Stimulated activated CD4-positive, alpha-beta T cell treated with anti-CD3 and anti-CD28 coated beads, TNF-alpha, amount 100 ng/mL, for 1 hour (primary cell): ENCODE measurements at places on chromosomes 4 and X.

GRCh38 chrX:135087867-135088266, 32.5 kb downstream of the ETDB start:
- no peak for DNase-seq

DNA sequence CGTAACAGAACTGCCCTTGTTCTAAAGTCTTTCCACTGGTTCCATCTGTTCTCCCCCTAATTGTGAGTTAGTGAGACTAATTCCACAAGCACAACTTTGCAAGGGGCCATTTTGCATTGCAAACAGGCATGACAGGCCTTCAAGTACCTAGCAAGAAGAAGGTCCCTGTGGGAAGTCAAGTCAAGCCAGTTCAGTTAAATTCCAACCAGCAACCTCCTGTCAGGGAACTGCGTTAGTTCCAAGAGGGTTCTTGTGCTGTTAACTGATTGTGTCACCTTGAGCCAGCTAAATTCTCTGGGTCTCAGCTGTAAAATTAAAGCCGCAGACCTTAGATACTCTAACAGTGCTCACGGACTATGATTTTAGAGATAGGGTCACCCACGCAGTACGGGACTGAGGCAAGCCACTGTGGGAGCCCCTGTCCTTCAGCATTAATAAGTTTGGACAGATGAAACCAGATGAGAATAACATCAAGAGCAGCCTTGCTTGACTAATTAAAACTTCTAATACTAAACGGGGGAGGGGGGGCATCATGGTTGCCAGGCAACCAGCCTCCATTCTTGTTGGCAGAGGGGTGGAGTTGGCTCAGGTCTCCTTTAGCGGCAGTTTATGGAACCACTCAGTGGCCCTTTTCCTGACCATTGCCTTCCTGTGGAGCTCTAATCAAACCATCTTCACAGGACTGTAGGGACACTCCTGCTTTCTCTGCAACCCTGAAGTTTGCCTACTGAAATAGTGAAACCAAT, 24.1 kb upstream of the TMEM150C start:
- no peak for DNase-seq

GRCh38 chr4:4289597-4289940, 385 bp downstream of the LYAR start:
- DNase-seq = no peak

- DNase-seq = no peak
These were observed 25.2 kb upstream of the GK start for GRCh38 chrX:30627818-30628652.

DNA sequence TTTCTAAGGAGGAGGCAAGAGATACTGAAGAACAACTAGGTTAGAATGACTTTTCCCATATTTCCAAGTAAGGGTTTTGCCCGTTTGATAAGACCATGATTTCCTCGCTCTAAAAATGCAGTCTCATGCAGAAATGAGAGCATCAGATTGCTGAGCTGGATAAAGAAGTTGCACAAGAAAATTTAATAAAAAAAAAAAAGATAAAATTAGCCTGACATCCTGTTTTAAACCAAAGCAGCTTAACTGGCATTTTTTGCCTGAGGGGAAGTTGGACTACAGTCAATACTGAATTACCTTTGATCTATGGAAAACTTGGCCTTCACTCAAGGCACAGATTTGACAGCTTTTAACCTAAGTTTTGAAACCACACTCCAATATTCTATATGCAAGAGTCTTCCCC, 208.4 kb downstream of the GASK1B start:
- no peak for DNase-seq

DNA sequence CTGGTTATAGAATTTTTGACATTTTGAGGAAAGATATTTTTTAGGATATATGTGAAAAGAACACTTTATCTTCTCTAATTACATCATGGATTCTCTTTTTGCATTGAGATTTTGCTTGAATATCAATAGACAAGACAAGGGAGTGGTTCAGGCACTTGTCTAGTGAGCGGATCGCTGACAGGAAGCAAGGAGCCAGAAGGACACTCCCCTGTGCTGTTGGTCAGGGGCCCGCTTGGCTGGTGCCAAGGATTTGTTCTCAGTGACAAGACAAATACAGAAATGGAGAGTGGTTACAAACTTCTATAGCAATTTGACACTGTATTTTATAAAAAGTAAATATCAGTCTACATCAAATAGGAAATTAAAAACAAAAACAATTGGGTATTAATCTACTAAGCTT, 60.0 kb downstream of the SLC9B1 start:
- DNase-seq = no peak

GRCh38 chr4:1316537-1317168, 27.0 kb downstream of the MAEA start:
- no peak for DNase-seq

- no peak for DNase-seq
These were observed 176.8 kb downstream of the SCFD2 start for GRCh38 chr4:53189011-53189410.

- no peak for DNase-seq
These were observed 1.0 kb downstream of the GAB3 start for GRCh38 chrX:154749856-154750255.

GRCh38 chr4:16070203-16070602, 13.6 kb downstream of the PROM1 start:
- DNase-seq = no peak

DNA sequence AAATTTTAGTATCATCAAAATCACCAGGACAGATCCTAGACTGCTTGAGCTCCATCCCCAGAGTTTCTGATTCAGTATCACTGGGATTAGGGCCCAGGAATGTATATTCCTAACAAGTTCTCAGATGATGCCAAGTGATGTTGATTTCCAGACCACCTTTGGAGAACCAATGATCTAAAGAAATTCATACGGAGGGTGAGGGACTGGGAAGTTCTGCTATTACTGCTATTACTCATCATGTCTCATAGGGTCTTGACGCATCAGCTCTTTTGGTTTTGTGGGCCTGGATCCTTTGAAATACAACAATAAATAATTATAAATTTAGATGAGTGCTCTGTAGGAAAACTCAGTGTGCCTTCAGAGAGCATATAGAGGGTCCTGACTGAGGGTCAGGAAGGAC, 59.8 kb upstream of the LGI2 start:
- DNase-seq = no peak

- DNase-seq = no peak
These were observed 218.3 kb downstream of the PTTG2 start for GRCh38 chr4:38178392-38178995.

- DNase-seq = no peak
These were observed 73.2 kb downstream of the ENOX2 start for GRCh38 chrX:130829526-130830515.

GRCh38 chr4:176090115-176090514, 24.5 kb downstream of the WDR17 start:
- no peak for DNase-seq

DNA sequence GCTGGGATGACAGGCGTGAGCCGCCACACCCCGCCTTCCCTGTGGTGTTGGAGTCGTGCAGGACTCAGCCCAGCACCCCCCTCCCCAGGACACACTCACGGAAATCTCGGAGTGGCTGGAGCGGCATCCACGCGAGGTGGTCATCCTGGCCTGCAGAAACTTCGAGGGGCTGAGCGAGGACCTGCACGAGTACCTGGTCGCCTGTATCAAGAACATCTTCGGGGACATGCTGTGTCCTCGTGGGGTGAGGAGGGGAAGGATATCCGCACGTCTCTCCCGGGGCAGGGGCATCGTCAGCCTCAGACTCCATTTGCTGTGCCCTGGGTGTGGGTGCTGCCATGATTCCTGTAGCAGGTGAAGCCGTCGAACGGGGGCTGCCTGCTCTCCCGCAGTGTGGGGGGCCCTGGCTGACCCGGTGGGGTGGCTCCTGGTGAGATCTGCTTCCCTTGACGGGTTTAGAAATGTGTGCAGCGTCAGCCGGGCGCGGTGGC, 10.3 kb downstream of the PLCXD1 start:
- DNase-seq = no peak

DNA sequence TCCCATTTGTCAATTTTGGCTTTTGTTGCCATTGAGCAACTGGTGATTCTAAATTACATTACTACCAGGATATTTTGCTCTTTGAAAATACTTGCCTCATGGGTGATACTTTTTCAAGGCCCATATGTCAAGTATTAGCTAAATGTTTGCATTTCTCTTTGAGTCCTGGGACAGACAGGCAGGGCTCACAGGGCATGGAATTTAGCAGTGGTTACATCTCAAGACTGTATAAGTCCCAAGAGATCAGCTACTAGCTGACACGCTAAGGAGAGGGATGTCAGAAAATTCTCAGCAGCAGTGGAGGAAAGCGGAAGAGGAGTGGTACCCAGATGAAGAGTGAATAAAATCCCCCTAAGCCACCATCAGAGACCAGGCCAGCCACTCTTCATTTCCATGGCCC, 224.9 kb downstream of the FRMPD4 start:
- DNase-seq = no peak

GRCh38 chr4:175646802-175647201, 165.3 kb downstream of the GPM6A start:
- DNase-seq = no peak

GRCh38 chr4:113290666-113291065, 241.2 kb downstream of the ANK2 start:
- DNase-seq = no peak

- DNase-seq = no peak
These were observed 88.6 kb downstream of the CHRNA9 start for GRCh38 chr4:40423735-40424134.

- no peak for DNase-seq
These were observed 29.5 kb downstream of the CXXC4 start for GRCh38 chr4:104465201-104465600.

DNA sequence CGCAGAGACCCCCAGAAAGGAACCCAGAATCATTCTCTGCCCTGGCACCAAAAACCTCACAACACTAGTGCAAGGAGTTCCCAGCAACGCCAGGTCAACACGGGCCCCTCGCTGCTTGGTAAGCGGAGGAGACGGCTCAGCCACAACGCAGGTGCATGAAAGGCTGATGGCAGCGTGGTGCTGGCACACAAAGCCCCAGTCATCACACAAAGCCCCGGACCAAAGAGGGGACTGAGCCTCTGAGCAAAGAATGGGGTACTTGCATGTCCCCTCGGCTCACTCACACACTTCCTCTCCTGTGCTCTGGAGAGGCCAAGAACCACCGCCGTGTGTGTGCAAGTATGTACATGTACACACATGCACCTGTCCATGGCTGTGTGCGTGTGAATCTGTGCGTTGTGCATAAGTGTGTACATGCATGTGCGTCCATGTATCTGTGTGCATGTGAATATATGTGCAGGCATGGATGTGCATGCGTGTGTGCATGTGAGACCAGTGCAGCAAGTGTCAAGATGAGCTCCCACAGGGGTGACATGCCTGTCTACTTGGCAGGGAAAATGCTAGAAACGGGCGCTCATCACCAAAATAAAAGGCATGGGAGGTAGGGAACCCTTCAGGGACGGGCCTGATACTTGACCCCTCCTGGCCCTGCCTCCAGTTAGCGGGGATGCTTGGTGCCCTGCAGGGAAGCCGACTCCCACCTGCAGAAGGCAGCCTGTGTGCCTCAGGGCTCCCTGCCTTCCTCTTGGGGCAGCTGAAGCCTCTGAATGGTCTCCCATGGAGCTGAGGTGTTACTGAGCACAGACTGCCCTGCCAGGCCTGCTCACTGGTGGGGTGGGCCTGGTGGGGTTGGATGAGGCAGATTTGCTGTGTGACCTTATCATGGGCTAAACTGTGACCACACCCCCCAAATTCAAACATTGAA, 60.4 kb downstream of the ZFYVE28 start:
- no peak for DNase-seq

DNA sequence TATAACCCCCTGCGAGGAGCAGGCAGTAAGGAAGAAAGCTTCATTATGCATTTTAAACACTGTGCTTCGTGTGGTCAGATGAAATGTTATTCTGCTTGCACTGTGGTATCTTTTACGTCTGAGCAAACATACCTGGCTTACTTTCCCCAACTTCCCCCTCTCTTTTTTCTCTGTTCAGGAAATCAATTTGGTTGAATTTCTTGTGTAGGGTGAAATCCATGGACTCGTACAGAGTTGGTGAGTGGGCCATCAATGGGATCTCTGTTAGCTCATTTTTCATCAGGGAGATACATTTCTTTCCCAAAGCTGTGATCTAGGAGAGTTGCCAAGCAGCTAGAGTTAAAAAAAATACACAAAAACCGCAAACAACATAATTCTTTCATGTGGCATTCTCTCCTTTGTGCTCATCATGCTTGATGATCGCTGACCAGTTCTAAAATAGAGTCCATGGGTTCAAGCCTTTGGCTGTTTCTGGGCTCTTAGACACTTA, 98.5 kb downstream of the FRAS1 start:
- no peak for DNase-seq

DNA sequence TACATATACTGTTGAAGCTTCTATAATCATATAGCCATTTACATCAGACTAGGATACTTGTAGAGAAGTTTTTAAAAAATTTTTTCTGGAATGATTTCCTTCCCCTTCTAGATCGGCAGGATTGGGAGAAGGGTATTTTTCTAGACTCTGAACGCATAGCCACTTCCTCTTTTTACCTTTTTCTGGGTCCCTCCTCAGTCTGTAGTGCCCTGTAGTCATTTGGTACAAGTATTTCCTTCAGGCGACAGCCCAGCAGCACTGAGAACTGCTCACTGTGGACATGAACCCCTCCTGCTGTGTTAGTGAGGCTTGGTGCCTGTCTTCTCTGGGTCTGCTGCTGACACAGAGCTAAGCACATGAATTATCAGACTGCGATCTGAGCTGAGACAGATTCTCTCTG, 255.4 kb downstream of the ARHGAP10 start:
- DNase-seq = no peak

DNA sequence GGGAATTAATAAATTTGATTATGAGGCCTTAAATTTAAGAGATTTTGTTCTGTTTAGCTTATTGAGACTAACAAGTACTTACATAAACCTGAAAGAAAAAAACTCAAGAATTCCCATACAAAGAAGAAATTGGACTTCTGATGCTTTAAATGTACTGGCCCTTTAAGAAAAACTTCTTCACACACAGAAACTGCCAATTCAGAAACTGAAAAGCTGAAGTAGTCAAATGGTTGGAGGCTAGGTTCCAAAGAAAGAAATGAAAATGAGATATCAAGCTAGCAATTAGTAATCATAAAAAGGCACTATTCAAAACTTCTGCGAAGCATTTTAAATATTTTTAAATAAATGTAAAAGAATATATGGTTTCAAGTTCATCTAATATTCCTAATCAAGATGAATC, 151.3 kb downstream of the THOC2 start:
- DNase-seq = no peak

- no peak for DNase-seq
These were observed 633.4 kb upstream of the AADAT start for GRCh38 chr4:170723171-170723570.

- no peak for DNase-seq
These were observed 72.4 kb upstream of the NR3C2 start for GRCh38 chr4:148514581-148514980.

GRCh38 chrX:31165241-31166035, 93.6 kb upstream of the FTHL17 start:
- DNase-seq = no peak

- DNase-seq = no peak
These were observed 1006.0 kb upstream of the DIAPH2 start for GRCh38 chrX:95678679-95679078.

- DNase-seq = no peak
These were observed 15.1 kb upstream of the FABP2 start for GRCh38 chr4:119337010-119337409.

DNA sequence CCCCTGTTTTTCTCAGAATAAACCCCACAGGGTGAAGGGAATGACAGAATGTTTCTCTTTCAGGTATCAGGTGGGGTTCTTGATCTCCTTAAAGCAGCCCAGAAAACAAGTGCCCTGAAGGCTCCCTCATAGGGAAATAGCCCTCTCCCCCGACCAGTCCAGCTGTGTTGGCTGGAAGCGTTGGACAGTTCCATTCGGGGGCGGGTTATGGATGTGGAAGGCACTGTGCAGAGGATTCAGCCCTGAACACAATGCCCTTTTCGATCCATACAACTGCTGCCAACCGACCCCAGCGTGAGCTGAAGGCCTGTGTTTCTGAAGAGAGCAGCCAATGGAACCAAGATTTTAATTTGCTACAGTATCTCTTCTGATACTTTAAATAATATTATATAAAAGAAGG, 41.5 kb downstream of the SEL1L3 start:
- DNase-seq = no peak
